Glutamatergic neuron (in vitro differentiated cells): ENCODE measurements at places on chromosomes 1 and 21. TPM values are rescaled to one million over a fixed set of nuclear protein-coding genes. Genes with fewer than 3 reads are reported as not detected.

Gene IL22RA1
- not detected for total RNA-seq

Gene AJAP1
- total RNA-seq: 3.5 TPM

Gene PTPN7
- total RNA-seq: not detected

Gene S100A4
- 4.7 TPM for total RNA-seq

Gene KRTAP12-2
- total RNA-seq: not detected

Gene C8B
- total RNA-seq: not detected

Gene OLIG2
- 21.4 TPM for total RNA-seq

Gene HES4
- total RNA-seq: 218 TPM

Gene NCF2
- total RNA-seq: not detected

Gene SYCP1
- total RNA-seq: not detected

Gene OR2T27
- total RNA-seq: not detected

Gene TNFRSF1B
- 5.1 TPM for total RNA-seq

Gene CELA2A
- not detected for total RNA-seq

Gene FAM72A
- 1.5 TPM for total RNA-seq

Gene NEK2
- 3.4 TPM for total RNA-seq

Gene SMPDL3B
- total RNA-seq: not detected

Gene OR2L5
- total RNA-seq: 0.22 TPM

Gene KCNJ9
- 2.0 TPM for total RNA-seq

Gene FCRL6
- total RNA-seq: not detected

Gene RXRG
- 10.4 TPM for total RNA-seq

Gene SH2D1B
- not detected for total RNA-seq

Gene HTR6
- not detected for total RNA-seq

Gene LRRC71
- total RNA-seq: not detected

Gene TINAGL1
- total RNA-seq: not detected

Gene SYT2
- 2.6 TPM for total RNA-seq

Gene PDZK1
- total RNA-seq: 1.7 TPM

Gene GJA9
- total RNA-seq: not detected

Gene ANKRD45
- 4.7 TPM for total RNA-seq

Gene LRRN2
- total RNA-seq: 6.9 TPM

Gene FTCD
- total RNA-seq: 13.4 TPM

Gene NDUFS2
- 112 TPM for total RNA-seq
